ENCODE measurements at places on chromosomes 5 and 9. TPM values are rescaled to one million over a fixed set of nuclear protein-coding genes. Genes with fewer than 3 reads are reported as not detected.

GRCh38 chr5:59000211-59000610, 417.3 kb downstream of the RAB3C start:
- no peak for DNase-seq

The ROPN1L gene
- 2.9 TPM for total RNA-seq

- peak; percentile 35 for DNase-seq
These were observed 825 bp downstream of the LRRC14B start for GRCh38 chr5:191949-192690.

- DNase-seq: peak; percentile 29
These were observed 37.3 kb upstream of the TRIO start for GRCh38 chr5:14105718-14106410.

DNA sequence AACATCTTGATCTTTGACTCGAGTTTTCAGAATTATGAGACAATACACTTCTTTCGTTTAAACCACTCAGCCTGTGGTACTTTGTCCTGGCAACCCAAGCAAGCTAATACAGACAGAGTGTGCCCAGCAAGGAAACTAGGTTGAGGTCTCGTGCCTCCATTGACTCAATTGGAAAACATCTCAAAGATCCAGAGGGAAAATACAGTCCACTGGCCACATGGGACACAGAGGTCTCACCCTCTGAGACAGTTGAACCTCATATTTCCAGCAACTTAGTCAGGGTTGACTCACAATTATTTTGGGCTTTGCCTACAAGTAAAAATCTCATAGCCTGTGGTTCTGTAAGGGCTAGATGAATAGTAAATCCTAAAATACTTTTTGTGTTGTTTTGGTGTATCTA, 631.5 kb downstream of the MTRR start:
- DNase-seq: no peak

DNA sequence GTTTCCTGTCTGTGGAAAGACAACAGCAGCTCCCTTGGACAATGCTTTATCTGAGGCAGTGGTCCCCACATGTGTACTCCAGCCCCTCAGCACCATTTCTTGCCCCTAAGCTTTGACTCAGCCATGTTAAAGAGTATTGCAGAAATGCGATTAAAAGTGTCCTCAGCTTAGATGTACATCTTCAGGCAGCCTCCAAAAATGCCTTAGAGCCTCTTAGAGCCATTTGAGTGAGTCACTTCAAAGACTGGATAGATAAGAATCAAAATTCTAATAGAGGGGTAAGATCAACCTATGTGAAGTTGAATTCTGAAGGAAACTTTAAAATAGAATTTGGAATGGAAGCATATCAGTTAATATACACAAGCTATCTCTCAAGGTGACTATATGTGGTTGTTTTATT, 296.3 kb downstream of the ADAMTS6 start:
- DNase-seq: no peak

DNA sequence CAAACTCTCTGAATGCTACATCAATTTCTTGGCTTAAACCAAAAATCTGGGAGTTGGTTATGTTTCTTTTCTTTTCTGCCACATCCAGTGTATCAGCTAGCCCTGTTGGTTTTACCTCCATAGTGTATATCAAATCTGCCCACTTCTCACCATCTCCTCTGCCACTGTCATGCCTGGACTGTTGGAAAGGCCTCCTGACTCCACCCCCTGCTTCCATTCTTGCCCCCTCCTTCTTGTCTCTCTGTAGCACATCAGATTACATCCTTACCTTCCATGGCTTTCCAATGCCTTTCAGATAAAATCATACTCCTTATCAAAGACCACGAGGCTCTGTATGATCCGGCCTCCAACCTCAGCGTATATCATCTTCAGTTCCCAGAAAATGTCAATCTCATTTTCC, 35.4 kb downstream of the STXBP1 start:
- no peak for DNase-seq
